ENCODE measurements at places on chromosomes 5 and 9.
A peak's percentile ranks its signal among the peaks of the same experiment; 100 is the strongest.

GRCh38 chr9:11318946-11319345, 706.1 kb upstream of the PTPRD start:
- DNase-seq: no peak

DNA sequence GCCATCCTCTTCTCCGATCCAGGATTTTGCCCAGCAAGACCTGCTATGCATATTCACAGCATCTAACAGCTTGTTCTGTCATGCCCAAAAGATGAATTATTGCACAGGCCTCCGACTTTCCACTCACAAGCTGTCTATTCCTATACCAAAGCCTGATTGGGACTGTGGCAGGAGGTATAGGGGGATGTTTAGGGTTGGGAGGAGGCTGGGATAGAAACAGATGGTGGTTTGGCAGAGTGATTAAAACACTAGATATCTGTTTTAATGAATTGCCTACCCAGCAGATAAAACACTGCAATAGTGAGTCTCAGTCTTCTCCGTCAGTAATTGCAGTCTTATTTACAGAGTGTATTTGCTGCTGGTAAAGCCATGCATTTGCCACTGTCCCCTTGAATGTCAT, 215.3 kb downstream of the TLR4 start:
- DNase-seq: no peak

GRCh38 chr9:116605060-116605459, 82.0 kb upstream of the TRIM32 start:
- no peak for DNase-seq

- no peak for DNase-seq
These were observed 61.6 kb downstream of the NNT start for GRCh38 chr5:43664501-43665040.

DNA sequence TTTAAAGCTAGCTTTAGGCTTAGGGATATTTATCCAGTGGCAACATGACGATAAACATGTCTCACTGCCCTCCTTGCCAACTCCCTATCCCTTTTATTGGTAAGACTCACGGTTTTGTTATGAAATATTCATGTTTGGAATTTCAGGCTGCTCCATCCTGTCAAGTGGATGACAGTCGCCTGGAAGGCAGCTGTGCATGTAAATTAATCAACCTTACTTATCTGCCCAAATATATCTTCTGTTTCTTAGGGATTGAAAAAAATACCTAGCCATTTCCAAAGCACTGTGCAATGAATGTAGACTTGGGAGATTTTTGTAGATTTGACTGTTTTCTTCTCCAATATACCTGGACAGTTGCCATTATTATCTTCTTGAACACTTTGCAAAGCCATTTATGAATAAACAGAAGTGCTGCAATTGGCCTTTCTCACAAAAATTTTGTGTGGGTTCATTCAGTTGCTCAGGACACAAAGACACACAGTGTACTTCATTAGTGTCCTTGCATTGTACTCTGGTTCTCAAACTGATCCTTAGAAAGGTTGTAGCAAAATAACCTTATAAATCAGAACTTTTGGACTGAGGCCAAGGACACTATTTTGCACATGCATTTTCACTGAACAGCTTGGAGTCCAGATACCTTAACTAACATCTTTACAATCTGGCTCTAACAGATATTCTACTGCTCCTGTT, 889.4 kb upstream of the SEMA6A start:
- DNase-seq: no peak

DNA sequence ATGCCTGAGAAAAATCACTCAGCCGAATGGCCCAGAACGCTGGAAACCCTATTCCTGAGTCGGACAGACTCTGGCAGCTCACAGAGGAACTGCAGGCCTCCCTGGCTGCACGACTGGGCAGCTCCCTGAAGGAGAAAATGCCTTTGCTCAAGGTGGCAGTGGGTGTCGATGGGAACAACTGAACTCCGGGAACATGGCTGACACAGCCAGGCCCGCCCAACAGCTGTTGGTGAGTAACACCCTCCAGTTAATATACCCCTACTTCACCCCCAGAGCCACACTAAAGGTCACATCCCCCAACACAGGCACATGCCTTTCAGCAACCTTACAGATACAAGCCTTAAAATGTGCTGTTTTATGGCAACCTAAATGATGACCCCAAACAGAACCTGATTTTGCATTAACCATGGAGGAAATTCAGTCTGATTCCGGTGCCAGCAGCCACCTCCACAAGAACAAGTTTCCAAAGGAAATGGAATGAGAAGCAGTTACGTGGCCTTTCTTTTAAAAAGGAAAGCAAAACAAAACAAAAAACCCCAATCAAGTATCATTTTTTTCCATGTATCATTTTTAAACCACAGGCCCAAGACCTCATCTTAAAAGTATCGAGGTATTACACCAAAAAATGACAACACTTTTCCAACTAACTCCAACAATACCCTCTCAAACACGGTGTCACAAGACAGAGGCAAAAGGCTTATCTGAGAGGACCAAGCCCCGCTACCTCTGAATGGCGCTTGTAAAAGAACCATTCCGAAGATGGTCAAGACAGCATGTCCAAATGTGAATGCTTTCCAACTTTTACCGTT, 3.1 kb downstream of the KLF9 start:
- DNase-seq: peak; percentile 27

DNA sequence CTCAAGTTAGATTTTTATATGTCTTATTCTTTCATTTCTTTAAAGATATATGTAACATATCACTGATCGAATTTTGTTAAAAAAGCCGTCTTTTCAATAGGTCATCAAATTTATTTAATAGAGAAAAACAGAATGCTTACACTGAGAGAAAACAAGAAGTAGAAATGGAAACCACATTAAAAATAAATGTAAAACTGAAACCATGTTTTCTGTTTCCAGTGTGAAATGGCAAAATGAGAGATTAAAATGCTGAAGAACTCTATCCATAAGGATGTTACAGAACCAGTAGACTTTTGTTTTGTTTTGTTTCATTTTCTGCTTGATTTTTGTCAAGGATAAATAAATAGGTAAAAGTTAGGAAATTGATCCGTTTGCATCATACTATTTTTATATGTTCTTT, 210.1 kb downstream of the PRDM9 start:
- DNase-seq: no peak
